ACHN (cell line): ENCODE measurements at places on chromosomes 6 and 20.

DNA sequence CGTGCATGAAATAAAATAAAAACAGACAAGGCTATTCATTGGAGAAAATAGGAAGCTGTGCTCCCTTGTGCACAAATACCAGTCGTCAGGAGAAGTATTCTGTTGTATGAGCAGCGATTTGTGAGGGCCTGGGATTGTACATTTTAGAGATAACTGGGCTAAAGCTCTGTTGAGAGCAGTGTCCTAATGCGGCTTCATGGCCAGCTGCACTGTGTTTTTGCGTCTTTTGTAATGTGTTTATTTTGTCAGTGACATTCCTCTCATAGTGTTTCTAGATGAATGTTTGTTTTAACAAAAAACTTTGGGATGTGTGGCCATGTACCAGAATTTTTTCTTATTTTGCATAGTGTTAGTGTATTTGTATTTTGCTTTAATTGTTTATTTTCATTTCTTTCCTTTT is 14.8 kb downstream of the ERMARD start:
- DNase-seq: no peak

GRCh38 chr6:105292689-105293339 is 110.1 kb downstream of the PREP start:
- DNase-seq: no peak

DNA sequence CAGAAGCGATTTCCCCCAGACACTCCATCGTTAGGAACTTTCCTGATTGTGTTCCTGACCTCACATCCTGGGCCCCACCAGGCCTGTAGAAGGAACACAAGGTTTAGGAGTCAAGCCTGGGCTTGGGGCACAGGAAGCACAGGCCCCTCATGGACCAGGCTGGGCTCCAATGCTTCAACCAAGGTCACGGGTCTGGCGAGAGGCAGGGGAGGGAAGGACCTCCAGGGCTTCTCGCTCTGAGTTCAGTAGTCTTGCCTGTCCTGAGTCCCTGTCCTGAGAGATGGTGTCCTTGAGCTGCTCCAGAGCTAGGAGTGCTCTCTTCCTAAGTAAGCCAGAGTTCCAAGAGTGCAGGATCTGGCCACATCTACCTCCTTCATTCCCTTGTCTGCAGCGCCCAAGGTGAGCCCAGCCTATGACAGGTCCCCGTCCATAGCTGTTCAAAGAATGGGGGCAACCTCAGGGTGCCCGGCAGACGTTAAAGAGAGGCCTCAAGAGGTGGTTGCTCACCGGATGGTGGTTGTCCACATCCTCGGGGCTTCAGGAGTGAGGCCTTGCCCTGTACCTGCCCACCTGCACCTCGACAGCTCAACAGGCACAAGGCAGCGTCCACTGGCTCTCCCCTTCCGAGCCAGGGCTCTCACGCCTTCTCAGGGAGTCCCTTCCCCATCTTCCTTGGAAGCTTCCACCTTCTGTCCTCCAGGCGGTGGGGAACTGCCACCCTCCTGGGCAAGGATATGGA is 1.6 kb upstream of the TUBB1 start:
- DNase-seq: no peak

DNA sequence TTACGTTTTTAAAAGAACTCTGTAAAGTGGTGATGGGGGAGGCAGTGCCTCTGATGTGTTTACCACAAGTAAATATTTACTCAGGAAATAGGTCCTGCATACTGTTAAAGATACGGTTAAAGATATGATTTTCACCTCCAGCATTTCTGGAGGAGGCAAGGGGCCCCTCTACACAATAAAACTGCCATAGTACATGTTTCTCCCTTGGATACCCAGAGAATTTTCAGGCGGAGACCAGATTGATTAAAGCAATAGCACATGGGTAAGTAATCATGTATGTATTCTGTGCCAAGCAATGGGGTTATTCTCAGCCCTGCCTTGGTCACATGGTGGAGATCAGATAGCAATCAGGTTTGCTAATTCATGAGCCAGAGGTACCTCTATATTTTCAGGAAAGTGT is 9.6 kb downstream of the RIPOR2 start:
- no peak for DNase-seq

DNA sequence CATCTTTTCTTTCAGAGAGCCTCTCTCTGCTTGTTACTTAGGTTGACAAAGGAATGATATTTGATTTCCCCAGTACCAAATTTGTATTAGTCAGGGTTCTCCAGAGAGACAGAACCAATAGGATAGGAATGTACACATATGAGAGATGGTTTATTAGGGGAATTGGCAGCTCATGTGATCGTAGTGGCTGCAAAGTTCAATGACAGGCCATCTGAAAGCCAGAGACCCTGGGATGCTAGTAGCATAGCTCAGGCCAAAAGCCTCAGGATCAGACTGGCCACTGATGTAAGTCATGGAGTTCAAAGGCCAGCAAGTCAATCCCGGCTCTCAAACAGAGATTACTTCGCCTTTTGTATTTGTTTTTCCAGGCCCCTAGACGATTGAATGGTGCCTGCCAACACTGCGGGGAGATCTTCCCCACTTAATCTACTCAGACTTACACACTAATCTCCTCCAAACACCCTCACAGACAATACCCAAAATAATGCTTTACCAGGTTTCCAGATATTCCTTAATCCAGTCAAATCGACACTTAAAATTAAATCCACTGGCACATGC is 215.5 kb downstream of the ALDH8A1 start:
- no peak for DNase-seq

- DNase-seq: peak; percentile 38
Observed at GRCh38 chr20:35661053-35661452, 3.6 kb downstream of the CPNE1 start.

- DNase-seq: no peak
Observed at GRCh38 chr20:57844626-57845596, 135.1 kb upstream of the PMEPA1 start.

DNA sequence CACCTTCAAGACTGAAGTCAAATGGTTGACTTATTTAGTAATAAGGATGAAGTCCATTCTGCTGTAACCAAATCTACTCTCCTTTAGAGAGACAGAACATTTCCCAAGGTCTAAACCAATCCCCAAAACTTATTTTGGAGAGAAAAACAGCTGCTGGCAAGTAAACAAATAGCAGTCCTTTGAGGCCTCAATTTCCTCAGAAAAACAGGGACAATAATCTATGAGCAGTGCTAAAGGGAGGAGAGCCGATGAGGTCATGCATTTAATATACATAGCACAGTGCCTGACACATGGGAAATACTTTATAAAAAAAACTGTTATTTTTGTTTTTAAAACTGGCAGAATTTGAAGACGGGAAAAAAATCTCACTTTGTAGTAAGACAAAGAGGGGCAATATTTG is 526.0 kb downstream of the EPM2A start:
- no peak for DNase-seq

GRCh38 chr6:96016334-96017069 is 728 bp downstream of the FUT9 start:
- DNase-seq: no peak

DNA sequence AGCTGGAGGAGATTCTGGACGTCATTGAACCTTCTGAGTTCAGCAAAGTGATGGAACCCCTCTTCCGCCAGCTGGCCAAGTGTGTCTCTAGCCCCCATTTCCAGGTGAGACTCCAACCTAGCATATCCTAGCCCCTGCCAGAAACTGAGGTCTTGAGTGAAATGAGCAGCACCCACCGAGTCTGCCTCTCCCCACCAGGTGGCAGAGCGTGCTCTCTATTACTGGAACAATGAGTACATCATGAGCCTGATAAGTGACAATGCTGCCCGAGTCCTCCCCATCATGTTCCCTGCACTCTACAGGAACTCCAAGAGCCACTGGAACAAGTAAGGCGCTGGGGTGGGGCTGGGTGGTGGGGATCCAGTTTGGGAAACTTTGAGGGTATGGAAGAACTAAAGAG is 4.6 kb downstream of the MEA1 start:
- DNase-seq: peak; percentile 42

GRCh38 chr20:62030834-62031434 is 34.7 kb downstream of the TAF4 start:
- DNase-seq: no peak

DNA sequence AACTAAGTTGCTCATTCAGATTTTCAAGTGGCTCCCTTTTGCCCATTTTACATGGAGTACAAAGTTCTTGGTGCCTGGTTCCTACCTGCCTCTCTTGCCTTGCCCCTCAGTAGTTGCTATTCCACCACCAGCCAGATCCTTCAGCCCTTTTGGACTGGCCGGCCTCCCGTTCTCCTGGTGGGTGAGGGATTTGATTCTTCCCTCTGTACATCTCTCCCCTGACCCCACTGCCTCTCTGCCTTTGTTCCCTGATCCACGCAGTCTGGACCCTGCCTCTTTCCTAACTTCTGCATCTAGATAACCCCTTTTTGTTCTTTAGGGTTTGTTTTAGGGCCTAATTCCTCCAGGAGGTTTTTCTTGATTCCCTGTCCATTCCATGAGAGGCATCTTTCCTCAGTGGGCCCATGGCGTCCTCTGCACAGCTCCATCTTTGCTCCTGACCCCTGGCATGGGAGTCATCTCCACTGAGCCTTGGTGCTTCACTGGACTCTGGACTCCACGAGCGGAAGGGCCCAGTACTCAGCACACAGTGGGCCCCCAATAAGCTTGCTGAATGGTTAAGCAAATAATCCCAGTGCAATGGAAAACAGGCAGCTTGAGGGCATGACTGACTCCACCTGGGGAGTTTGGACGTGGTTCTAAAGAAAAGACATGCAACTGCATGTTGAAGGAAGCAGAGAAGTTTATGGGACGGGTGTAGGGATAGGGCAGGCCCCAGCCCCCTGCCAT is 309.3 kb upstream of the SUPT3H start:
- no peak for DNase-seq

- no peak for DNase-seq
Observed at GRCh38 chr20:25000268-25000801, 7.8 kb upstream of the APMAP start.

- DNase-seq: no peak
Observed at GRCh38 chr6:7692453-7692784, 33.5 kb upstream of the BMP6 start.

GRCh38 chr20:2993250-2993649 is 50.2 kb upstream of the GNRH2 start:
- DNase-seq: no peak

- peak; percentile 54 for DNase-seq
Observed at GRCh38 chr6:25788305-25788922, 33.9 kb downstream of the SLC17A4 start.

DNA sequence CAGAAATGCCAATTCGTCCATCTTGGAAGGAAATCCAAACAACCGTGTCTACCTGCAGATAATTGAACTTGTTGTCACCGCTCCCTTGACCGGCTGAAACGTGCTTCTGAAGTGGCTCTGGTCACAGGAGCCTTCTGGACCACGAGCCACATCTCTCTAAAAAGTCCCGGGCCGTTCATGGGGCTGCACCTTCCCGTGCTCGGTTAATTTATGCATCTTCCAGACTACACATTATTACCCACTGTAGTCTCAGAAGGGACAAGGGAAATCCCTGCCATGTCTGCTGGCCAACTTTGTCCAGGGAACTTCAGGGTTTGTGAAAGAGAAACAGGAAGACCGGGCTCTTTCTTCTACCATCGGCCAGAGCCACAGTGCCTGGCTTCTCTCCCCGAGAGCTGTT is 63.4 kb upstream of the MPC1 start:
- no peak for DNase-seq

- no peak for DNase-seq
Observed at GRCh38 chr6:136866872-136867416, 44.6 kb downstream of the PEX7 start.

GRCh38 chr20:34322267-34323105 is 19.3 kb upstream of the AHCY start:
- DNase-seq: no peak

GRCh38 chr20:51926670-51927305 is 124.5 kb upstream of the SALL4 start:
- no peak for DNase-seq

DNA sequence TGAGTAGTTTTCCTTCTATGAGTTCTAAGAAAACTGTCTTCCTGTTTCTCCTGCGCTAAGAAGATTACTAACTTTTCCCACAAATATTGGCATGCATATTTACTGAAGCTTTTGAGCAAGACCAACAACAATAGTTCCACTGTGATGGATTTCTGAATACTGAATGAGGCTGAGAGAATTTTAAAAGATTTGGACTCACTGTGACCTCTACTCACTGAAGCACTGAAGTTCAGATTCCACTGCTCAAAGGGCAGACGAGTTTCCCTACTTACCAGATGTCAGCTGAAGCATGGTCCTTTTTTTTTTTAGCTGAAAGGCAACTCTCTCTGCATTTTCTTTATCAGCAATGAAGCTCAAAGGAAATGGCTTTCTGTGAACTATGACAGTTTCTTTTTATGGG is 718.5 kb downstream of the RFPL4B start:
- no peak for DNase-seq

GRCh38 chr6:10484912-10485311 is 36.2 kb upstream of the GCNT2 start:
- no peak for DNase-seq

DNA sequence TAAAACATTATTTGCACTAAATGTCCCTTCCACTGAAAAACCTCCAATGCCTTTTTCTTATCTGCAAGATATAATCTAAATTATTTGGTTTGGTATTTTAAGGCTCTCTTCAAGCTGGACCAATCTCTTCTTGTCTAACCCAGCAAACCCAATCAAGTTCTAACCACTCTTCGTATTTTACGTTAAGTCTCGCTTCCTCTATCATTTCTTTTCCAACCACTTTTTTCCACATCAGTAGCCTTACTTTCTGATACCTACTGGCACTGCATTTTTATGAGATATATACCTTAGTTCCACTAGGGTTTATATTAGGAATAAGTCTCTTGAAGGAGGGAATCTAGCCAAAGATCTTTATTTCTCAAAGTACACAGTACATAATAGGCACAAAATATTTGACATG is 19.1 kb downstream of the FBXL4 start:
- no peak for DNase-seq

GRCh38 chr20:16393297-16393696 is 180.0 kb downstream of the KIF16B start:
- no peak for DNase-seq

DNA sequence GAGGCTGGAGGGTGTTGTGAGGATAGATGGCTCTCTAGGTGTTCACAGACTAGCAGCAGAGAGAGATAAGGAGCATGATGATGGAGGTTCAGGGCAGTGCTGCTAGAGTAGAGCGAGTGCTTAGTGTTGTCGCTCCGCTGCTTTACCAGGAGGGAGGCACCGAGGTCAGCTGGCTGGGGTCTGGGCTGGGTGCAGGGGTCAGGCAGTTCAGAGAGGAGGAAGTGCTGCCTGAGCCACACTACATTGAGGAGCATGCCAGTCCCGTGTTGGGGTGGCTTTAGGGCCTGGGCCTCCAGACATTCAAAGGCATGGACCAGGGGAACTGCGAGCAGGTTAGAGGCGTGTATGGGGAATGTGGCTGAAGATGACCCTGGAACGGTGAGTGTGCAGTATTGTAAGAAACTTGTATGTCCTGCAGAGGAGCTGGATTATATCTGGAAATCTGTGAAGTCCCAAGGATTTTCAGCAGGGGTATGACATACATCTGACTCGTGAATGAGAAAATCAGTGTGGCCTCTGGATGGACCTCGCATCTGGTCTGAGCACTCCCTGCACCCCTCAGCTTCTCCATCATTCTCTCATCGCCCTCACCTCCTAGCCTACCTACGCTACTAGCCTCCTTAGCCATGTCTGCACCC is 66.9 kb downstream of the IGF2R start:
- DNase-seq: no peak
